ENCODE measurements at places on chromosomes 5 and 9.

DNA sequence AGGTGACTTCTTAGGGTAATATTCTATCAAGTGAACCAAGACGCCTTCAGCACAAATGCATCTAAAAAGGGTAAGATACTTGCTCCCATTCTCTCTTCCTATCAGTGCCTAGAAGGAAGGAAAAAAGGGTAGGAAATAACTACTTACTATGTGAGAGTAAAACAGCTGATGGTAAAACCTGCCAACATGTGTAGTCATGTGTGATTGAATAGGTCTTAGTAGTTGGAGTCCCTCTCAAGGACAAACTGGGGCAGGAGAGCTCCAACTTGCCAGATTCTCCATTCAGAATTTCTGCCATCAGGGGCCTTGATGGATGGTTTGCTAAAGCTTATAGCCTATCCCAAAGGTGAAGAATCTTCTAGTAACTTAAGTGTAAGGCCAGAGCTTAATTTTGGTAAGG, 5.2 kb downstream of the TSC1 start:
- no peak for DNase-seq

DNA sequence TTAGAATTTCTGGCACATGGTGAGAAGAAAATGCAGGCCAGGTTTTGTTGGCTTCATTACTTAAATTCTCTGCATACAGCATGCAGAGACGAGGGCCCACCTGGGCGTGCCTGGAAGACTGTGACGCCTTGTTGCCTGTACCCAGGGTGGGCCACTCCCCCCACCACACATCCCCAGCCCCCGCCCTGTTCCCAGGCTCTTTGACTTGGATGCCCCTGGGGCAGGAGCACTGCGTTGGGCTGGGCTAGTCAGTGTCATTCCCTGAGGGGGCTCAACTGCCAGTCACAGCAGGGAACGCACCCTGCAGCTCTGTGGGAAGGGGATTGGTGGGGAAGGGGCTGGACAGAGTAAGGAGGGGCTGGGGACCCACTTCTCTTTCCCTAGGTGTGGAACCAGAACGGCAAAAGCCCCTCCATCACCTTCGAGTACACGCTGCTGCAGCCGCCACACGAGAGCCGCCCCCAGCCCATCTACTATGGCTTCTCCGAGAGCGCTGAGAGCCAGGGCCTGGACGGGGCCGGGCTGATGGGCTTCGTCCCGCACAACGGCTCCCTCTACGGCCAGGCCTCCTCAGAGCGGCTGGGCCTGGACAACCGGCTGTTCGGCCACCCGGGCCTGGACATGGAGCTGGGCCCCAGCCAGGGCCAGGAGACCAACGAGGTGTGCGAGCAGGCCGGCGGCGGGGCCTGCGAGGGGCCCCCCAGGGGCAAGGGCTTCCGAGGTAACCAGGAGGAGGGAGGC, 19.6 kb downstream of the ADAMTSL2 start:
- no peak for DNase-seq

- DNase-seq, result no peak
Observed at GRCh38 chr9:27165670-27166069, 56.6 kb downstream of the TEK start.

DNA sequence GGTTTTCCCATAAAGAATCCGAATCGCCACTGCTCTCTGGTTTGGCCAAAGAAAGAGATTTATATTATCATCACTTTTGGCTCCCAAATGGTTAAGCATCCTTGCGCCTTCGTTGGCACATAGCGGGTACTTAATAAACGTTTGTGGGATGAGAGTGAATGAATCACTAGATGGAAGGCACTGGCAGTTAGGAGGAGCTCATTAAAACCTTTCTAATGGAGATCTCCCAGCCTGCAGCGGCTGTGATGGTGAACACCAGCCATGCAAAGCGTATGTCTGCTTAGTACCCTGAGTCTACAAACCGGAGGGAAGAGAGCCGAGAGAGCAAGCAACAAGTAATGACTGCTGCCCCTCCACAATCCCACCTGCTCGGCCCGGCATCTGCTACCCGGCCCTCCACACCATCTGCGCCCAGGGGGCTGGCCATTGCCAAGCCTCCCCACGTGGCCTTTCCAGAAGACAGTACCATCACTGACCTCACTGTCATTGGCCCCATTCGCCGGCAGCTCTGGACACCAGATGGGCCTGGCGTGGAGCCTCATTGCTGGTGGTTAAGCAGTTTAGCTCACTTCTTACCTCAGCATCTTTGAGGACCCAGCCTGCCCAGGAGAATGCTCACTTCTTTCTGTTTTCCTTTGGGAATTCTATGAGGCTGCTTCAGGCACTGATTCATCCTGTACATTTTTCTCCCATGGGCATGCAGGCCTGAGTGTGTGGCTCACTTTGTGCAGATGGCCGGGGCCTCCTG, 39.3 kb upstream of the ANKRD33B start:
- no peak for DNase-seq

DNA sequence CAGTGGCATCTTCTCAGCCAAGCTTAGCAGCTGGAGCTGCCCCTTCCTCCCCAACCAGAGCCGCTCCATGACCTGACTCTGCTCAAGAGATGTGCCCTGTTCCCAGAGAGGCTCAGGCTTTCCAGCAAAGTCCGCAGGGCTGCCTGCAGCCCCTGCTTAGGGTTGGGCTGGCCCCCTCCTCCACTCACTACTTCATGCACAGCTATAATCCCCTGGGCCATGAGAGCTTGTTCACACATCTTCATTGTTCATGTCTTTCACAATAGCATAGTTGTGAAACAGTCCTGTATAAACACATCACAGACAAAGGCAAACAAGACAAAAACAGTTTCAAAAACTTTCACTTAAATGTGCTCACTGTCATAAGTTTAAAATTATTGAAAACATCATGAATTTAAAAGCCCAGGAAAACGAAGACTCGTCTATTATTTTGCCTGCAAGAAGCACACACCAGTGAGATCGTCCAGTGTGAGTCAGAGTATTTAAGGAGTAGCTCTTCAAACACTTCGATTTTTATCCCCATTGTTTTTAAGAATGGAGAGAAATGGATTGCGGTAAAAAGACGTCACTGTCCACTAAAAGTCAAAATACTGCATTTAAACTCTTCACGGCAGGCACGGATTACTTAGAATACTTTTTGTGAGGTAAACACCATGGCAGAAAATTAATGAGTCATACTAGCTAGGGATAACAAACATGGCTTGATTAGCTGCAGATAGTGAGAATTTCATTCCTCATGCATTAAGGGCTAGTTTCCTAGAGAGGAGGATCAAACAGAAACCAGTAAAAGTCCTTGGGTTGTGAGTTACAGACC, 40.7 kb upstream of the S1PR3 start:
- DNase-seq, result no peak
